Amniotic stem cell (primary cell): ENCODE measurements at places on chromosomes 16 and 17.

- DNase-seq, result no peak
Measured at GRCh38 chr16:48121276-48121675, 34.5 kb downstream of the ABCC12 start.

DNA sequence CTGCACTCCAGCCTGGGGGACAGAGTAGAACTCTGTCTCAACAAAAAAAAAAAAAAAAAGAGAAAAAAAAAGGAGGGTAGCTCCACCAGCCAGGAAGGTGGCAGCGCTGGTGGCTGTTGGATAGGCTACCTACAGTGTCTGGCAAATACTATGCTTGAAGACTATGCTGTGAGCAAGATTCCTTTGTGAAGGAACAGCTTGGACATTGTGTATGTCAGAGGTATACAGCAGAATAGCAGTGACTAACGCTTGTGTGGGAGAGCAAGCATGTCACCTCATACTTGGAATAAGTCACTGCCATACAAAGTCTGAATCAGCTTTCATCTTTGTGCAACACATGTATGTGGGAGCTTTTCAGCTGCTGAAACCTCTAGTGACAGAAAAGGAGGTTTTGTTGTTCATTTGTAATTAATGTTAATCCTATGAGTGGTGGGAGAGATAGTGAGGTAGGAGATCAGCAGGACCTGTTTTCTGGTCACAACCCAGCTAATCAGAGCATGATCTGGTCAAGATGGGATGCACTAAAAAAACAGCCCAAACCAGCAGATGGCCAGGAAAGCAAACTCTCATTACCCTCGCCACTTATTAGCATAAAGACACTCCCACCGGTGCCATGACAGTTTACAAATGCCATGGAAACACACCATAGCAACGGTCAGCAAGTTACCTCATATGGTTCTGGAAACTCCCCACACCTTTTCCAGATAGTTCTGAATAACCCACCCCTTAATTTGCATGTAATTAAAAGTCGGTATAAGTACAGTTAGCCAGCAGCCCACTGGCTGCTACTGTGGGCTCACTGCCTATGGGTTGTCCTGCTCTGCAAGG, 6.8 kb upstream of the ITGAD start:
- no peak for DNase-seq

DNA sequence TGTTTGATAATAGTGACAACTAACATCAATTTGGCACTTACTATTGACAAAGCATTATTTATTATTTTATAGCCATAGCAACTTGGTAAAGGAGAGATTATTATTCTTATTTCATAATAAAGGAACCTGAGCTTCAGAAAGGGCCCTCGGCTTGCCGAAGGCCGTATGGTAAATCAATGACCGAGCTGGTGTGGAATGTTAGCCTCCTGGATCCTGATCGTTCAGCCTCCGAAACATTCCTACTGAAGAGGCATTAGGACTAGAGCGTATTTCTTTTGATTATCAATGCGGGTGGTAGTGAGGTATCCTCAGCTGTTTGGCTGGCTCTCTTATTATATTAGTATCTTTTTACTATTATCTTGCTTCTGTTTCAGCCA, 199.3 kb upstream of the TBX2 start:
- no peak for DNase-seq

GRCh38 chr17:70520447-70520846, 351.1 kb downstream of the KCNJ2 start:
- DNase-seq, result no peak
